Retina (tissue), 1 donor: ENCODE measurements at places on chromosomes 4 and X.

DNA sequence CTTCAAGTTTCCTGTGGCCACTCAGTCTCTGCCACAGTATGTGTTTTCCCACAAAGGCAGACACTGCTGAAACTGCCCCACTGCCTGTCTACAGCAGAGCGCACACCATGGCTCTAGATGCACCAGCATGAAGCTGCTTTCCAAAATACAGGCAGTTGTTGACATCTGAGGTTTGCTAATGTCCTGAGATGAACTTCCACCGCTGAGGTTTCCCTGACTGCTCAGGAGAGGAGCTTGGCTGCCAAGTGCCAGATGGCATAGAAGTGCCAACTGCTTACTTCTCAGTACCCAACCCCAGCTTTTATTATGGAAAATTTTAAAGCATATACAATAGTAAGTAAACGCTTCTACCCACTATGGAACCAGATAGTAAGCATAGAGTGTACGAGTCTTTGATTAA is 61.0 kb upstream of the EXOC1L start:
- DNase-seq: no peak

DNA sequence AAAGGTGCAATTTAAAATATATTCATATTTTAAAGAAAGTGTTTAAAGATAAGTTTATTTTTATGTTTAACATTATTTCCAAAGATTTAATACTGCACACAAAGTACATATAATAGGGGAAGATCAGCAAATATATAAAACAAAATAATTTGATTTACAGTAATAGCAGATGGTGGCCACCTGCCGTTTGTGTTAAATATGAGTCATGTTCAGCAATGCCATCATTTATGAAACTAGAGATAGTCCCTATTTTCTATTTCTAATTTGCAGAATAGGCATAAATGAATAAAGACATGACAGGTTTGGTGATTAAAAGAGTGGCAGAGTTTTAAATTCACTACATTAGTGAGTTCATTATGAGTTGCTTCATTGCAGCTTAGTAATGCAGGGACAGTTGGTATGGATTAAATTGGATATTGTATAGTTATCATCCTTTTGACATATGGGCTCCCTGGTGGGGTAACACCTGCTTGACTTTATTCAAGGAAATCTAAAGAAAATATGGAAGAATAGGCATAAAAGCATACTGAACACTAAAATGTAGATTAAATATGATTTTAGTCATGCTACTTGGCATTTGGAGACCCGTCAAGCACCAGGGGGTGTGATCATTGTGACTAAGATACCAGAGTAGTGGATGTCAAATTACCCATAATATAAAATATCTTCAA is 78.8 kb upstream of the BANK1 start:
- DNase-seq: peak; percentile 19

GRCh38 chrX:50680990-50681389 is 133.0 kb downstream of the SHROOM4 start:
- no peak for DNase-seq

DNA sequence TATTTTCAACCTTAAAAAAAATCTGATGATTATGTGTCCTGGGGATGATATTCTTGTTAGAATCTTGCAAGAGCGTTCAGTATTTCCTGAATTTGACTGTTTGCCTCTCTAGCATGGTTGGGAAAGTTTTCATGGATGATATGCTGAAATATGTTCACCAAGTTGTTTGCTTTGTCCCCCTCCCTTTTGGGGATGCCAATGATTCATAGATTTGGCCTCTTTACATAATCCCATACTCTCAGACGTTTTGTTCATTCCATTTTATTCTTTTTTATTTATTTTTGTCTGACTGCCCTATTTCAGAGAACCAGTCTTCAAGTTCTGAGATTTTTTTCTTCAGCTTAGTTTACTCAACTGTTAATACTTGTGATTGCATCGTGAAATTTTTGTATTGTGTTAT is 415.1 kb downstream of the FAM47B start:
- DNase-seq: no peak

- DNase-seq: no peak
Measured at GRCh38 chr4:146255463-146255862, 41.1 kb downstream of the REELD1 start.

DNA sequence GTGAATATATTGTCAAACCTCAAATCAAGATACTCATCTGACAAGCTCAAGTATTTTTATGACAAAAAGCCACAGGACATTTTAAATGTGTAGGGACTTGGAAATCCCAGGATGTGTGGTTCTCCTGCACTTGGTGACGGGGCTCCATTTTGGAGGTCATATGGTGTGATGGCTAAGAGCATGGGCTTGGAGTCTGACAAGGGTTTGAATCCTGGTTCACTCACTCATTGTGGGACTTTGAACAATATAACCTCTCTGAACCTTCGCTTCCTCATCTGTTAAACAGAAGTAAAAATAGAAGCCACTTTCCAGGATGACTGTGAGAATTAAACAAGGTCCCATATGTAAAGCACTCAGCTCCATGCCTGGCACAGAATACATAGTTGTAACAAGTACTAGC is 99.6 kb downstream of the SMIM20 start:
- DNase-seq: no peak

GRCh38 chr4:340011-340410 is 2.4 kb downstream of the ZNF141 start:
- DNase-seq: no peak

DNA sequence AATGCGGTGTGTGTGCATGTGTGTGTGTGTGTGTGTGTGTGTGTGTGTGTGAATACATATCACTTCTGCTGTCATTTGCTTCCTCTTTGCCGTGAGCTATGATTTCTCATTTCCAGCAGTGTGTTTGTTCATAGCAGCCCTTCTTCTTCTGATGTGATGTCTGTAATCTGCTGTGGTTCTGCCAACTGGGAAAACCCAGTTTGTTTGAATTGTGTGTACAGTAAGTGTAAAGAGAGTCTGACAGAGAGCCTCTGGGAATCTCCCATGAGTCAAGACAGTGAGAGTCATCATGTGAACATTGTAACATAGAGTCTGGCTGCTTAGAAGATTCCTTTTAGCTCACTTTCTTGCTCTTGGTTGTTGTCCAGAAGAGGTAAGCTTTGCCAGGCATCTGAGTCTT is 8.4 kb upstream of the NWD2 start:
- no peak for DNase-seq

GRCh38 chrX:63746278-63746677 is 38.7 kb downstream of the ARHGEF9 start:
- no peak for DNase-seq

DNA sequence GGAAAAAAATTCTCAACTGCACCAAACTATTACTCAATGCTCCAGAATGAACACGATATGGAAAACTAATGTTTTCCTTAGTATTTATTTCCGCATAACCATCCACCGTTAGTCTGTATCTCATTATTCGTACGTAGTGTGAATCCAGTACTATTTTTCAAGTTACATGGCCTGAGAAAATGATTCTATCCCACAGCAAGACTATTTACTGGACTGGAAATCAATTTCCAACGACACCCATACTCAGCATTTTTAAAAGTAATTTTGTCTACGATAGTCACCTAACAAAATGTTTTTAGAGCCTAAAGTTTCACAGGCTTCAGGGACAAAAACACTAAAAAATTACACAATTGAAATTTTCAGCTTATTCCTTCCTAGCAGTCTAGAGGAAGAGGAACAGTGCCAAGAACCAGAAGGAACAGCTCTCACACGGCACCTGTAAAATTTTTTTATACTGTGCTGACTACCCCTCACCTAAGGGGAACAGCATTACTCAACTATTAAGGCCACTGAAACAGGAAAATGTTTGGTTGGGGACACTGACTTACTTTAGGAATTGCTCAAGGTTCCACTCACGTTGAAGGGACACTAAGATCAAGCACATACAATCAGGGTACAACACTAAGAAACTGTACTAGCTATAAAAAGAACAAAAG is 9.6 kb downstream of the UBE2D3 start:
- DNase-seq: no peak

- DNase-seq: no peak
Measured at GRCh38 chr4:16199093-16199492, 27.2 kb downstream of the TAPT1 start.

- no peak for DNase-seq
Measured at GRCh38 chrX:72276478-72276953, 532 bp downstream of the RPS4X start.

DNA sequence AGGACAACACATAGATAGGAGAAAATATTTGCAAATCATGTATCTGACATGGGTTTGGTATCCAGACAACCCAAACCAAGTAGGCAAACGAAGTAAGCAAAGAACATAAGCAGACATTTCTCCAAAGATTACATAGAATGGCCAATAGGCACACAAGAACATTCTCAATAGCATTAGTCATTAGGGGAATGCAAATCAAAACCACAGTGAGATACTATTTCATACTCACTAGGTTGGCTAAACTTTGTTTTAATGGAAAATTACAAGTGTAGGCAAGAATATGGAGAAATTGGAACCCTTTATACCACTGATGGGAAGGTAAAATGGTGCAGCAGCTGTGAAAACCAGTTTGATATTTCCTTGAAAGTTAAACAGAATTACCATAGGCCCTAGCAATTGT is 74.7 kb downstream of the CHRNA9 start:
- DNase-seq: no peak

GRCh38 chrX:136387951-136388502 is 87.3 kb downstream of the ADGRG4 start:
- no peak for DNase-seq

GRCh38 chr4:153931804-153932203 is 142.9 kb upstream of the SFRP2 start:
- no peak for DNase-seq

- DNase-seq: no peak
Measured at GRCh38 chr4:156456830-156457229, 503.2 kb upstream of the CTSO start.

DNA sequence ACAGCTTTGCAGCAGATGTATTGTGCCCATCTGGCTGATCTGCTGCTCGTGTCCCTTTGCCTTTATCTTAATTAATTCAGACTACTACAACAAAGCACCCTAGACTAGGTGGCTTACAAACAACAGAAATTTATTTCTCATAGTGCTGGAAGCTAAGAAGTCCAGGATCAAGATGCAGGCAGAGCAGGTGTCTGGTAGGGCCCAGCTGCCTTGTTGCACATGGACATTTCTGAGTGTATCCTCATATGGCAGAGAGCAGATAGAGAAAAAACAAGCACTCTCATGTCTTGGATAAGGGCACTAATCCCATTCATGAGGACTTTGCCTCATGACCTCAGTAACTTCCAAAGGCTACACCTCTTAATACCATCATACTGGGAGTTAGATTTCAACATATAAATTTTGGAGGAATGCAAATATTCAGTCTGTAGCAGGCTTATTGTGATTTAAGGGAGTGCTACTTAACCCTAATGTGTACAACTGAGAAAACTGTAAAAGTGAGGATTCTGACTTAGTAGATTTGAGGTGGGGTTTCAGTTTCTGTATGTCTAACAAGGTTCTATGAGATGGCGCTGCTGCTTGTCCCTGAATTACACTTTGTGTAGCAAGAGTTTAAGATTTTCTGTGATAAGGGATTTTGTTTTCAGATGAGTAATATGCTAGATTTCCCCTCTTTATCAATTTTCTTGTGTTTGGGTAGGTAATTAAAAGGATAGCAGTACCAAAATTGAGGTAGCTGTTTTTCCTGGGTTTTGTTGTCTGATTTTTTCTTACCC is 473.2 kb upstream of the TECRL start:
- peak; percentile 32 for DNase-seq

DNA sequence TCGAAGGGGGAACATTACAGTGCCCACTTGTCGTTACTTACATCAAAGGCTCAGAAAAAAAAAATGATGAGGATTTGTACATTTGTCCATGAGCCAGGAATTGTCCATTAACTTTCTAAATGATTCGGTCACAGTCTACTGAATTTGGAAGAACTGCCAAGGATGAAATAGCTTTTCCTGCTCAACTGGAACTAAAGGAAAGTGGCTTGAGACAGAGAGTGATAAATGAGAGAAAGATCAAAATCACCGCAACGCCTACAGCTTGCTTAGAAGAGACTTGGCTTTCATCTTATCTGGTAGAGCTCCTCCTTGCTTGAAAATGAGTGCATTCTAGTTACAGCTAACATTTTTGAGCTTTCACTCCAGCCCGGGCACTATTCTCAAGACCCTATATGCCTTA is 55.5 kb upstream of the ADGRG2 start:
- no peak for DNase-seq

- DNase-seq: peak; percentile 4
Measured at GRCh38 chrX:3176439-3176820, 135.2 kb downstream of the ARSF start.

- no peak for DNase-seq
Measured at GRCh38 chr4:6461301-6462165, 10.9 kb downstream of the PPP2R2C start.

DNA sequence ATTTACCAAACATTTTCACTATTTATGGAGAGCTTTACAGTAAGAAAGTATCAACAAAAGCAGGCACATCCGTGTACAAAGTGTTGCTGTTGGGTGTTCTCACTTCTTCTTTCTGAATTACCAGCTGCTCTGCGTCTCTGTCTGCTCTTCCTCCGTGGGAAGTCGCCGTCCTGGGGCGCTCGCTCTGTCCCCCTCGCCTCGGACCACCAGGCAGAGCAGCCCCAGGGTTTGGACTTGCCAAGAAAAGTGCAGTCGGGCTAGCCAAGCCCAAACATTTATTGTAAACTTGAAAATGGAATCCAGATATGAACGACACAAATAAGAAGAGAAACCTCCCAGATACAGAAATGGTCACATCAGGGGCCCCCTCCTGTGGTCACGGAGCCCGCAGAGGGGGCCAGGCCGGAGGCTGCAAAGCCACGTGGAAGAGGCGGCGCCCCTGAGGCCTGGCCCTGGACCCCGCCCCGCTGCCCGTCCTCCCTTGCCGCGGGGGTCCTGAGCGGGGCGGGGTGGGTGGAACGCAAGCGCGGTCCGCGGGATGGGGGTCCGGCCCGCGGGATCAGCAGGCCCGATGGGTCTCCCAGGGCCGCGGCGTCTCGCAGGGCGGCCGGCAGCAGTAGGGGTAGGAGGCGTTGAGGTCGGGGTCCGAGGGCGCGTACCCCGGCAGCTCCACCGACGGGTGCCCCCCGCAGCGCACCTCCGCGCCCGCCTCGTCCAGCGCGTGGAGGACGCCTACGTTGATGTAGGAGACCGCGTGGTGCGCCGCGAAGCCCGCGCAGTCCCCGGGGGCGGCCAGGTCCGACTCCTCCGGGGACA is 1.5 kb downstream of the TMEM271 start:
- no peak for DNase-seq

GRCh38 chr4:89303177-89303576 is 4.4 kb downstream of the GPRIN3 start:
- no peak for DNase-seq

DNA sequence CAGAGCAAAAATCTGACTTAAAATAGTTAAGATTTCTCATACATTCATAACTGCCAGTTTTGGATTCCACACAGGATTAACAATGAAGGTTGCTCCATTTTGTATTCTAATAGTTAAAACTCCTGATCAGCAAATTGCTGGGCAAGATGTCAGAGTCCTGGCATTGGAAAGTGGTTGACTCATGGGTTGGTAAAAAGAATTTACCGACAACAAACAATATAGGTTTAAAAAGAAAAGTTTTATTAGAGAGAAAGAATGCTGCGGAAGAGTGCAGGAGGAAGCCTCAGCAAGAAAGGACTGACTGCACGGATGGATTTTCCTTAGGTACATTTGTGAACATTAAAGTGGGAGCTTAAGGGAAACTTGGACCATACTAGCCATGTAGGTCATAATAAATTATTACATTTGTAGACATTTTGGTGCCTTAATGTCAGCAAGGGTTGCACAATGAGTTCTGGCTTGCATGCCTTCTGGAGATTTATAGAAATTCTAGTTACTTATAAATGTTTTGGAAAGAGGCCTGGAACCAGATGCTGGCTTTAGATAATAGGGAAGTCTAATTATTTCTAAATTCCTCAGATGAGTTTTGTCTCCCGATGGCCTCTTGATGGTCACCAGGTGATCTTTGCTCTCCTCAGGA is 25.4 kb upstream of the IL2 start:
- DNase-seq: no peak
